ENCODE measurements at places on chromosomes 6 and 20.

GRCh38 chr20:40688129-40689099, 622 bp downstream of the MAFB start:
- H3K27me3 ChIP-seq = peaks cover 24% of the 10 kb centered on the region
- peak overlapping the region; percentile 95 for H3K27ac ChIP-seq
- peaks cover 22% of the 10 kb centered on the region for H3K4me1 ChIP-seq

DNA sequence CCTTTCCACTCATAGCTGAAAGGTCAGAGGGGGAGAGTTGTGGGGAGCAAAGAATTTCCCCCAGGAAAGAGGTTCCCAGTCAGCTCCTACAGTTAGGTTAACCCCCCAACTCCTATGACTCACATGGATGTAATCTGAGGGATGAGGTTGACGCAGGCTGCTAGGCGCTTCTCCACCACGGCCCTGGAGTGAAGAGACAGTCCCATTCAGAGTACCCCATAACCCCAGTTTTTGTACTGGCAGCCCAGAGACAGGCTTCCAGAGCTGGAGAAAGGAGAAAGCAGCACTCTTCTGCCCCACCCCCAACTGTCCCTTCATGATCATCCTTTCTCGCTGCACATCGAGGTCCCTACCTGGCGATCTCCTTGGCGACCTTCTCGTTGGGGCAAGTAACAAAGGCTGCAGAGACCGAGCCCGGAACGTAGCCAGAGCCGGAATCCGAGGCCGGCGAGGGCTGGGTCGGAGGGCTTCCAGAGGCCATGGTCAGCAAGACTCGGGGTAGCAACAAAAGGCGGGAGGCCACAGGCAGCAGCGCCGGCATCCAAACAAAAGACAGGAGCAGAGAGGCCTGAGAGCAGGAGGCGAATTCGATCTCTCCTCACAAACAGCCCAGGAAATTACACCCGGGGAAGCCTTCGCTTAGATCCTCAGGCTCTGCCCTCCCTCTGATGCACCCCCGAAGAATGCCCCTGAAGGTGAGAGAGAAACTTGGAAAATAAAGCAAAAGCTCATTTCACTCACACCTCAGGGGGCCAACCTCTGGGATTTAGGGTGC, 592 bp downstream of the CUTA start:
- no peak for DNase-seq
- H3K27me3 ChIP-seq = no peaks in the 10 kb centered on the region
- H3K36me3 ChIP-seq = peaks cover 42% of the 10 kb centered on the region
- H3K4me3 ChIP-seq = peak overlapping the region; percentile 62
- H3K4me1 ChIP-seq = peaks cover 23% of the 10 kb centered on the region

DNA sequence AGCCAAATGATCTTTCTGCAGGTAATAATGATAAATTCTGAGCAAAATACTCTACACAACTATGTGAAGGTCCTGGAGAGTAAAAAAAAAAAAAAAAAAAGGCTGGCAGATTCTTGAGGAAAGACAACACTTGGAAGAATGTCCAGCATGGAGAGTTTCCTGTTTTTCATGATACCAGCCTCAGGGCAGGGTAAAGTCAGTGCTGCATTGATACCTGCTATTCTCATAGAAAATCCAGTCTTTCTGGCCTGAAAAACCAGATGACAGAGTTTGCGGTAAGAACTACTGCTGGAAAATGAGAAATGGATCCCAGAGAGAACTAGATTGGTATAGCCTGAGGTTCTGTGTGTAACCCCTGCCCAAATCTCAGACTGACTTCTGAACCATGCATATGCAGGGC, 89.1 kb downstream of the AFG1L start:
- H3K4me3 ChIP-seq = no peak overlapping the region
- DNase-seq = no peak
- no peak overlapping the region for H3K27ac ChIP-seq
- H3K36me3 ChIP-seq = peaks cover 4% of the 10 kb centered on the region
- no peaks in the 10 kb centered on the region for H3K27me3 ChIP-seq

DNA sequence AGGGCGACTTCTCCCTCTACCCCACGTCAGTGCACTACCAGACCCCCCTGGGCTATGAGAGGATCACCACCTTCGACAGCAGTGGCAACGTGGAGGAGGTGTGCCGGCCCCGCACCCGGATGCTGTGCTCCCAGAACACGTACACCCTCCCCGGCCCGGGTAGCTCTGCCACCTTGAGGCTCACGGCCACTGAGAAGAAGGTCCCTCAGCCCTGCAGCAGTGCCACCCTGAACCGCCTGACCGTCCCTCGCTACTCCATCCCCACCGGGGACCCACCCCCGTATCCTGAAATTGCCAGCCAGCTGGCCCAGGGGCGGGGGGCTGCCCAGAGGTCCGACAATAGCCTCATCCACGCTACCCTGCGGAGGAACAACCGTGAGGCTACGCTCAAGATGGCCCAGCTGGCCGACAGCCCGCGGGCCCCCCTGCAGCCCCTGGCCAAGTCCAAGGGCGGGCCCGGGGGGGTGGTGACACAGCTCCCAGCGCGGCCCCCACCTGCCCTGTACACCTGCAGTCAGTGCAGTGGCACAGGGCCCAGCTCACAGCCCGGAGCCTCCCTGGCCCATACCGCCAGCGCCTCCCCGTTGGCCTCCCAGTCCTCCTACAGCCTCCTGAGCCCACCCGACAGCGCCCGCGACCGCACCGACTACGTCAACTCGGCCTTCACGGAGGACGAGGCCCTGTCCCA, 57.5 kb upstream of the TMEM181 start:
- no peak overlapping the region for H3K4me3 ChIP-seq
- no peaks in the 10 kb centered on the region for H3K36me3 ChIP-seq
- H3K27ac ChIP-seq = no peak overlapping the region
- no peak for DNase-seq
- H3K4me1 ChIP-seq = peaks cover 13% of the 10 kb centered on the region
- H3K27me3 ChIP-seq = no peaks in the 10 kb centered on the region

DNA sequence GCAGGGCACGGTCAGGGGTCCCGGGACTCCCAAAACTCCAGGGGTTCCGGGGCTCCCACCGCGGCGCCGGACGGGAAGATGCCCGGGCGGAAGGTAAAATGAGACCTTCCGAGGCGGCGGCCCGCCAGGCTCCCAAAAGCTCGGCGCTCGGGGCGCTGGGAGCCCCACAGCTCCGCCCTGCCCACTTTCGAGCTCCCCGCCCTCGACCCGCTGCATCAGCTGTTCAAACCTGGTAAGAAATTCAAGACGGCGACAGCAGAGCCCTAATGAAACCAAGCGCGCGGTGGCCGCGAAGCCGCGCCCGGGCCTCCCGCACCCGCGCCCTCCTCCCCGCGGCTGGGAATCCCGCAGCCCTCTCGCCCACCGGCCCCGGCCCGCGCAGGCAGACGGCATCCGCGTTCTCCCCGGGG, 369 bp downstream of the SLC4A11 start:
- H3K4me3 ChIP-seq = peak overlapping the region; percentile 88
- no peaks in the 10 kb centered on the region for H3K36me3 ChIP-seq
- peak overlapping the region; percentile 68 for H3K27ac ChIP-seq
- no peak for DNase-seq
- H3K4me1 ChIP-seq = no peaks in the 10 kb centered on the region
- peaks cover 34% of the 10 kb centered on the region for H3K27me3 ChIP-seq

GRCh38 chr6:39430871-39431523, 108.5 kb upstream of the KCNK16 start:
- no peak overlapping the region for H3K4me3 ChIP-seq
- peaks cover 12% of the 10 kb centered on the region for H3K4me1 ChIP-seq
- no peaks in the 10 kb centered on the region for H3K27me3 ChIP-seq
- no peaks in the 10 kb centered on the region for H3K36me3 ChIP-seq

- no peak overlapping the region for H3K27ac ChIP-seq
- H3K27me3 ChIP-seq = no peaks in the 10 kb centered on the region
- no peak for DNase-seq
- no peaks in the 10 kb centered on the region for H3K4me1 ChIP-seq
- no peak overlapping the region for H3K4me3 ChIP-seq
These were observed 126.6 kb downstream of the MTFR2 start for GRCh38 chr6:136123468-136123867.

Data from gastrocnemius medialis (tissue), 4 donors.